Vagina (tissue), 2 donors: ENCODE measurements at places on chromosomes 4 and X.

DNA sequence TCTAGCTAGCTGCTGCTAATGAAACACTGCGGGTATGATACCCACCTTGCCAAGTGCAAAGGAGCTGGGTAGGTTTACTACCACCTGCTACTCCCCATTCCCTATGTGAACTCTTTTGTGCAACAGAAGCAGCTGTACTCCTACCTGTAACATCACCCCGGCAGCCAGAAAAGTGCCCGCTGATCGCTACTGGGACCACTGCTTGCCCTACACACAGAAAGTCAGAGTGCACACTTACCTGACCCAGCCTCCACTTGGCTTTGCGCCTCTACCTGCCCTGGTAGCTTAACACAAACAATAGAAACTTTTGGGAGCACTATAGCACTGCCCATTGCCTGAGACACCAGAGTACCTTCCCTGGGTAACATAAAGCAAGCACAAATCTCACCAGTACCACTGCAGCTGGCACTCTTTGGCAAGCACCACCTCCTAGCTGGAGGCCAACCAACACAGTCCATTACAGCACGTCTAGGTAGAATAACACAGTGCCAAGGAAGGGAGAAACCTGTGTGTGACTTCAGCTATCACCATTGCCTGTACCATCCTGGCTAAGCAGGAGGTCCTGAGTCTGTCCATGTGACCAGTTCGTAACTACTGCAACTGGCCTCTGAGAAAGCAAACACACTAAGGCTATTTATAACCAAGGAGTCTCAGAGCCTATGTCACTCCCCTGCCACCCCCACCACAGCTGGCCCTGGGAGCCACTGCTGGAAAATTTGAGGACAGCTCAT, 80.1 kb downstream of the CENPC start:
- no peak for DNase-seq

GRCh38 chr4:150572704-150573504, 9.0 kb upstream of the MAB21L2 start:
- DNase-seq: no peak

DNA sequence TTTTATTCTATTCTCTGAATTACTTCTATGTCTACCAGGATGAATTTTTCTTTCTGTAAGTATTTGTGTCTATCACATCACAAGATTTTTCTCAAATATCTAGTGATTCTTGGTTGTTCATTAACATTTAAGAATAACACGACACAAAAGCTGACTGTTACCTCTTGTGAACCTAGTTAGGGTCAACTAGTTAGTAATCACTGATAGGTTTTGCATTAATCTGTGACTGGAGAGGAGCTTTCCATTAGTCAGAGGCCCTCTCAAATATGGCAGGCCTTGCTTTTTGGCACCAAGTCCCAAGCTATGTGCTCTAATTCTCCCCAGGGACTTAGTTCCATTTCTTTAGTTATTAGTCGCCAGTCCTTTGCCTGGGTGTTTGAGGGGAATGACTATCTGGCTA, 259.2 kb downstream of the CFAP299 start:
- DNase-seq: no peak

- DNase-seq: no peak
These were observed 286.3 kb downstream of the PDGFC start for GRCh38 chr4:156685308-156685707.

GRCh38 chrX:64205441-64205734, at the start of gene AMER1:
Gene AMER1 (minus strand): TSS chrX:64205708. CDS start chrX:64193286, 12,422 bp downstream.
- DNase-seq: no peak

- DNase-seq: no peak
These were observed 3.6 kb upstream of the KLHL15 start for GRCh38 chrX:24030597-24030996.

DNA sequence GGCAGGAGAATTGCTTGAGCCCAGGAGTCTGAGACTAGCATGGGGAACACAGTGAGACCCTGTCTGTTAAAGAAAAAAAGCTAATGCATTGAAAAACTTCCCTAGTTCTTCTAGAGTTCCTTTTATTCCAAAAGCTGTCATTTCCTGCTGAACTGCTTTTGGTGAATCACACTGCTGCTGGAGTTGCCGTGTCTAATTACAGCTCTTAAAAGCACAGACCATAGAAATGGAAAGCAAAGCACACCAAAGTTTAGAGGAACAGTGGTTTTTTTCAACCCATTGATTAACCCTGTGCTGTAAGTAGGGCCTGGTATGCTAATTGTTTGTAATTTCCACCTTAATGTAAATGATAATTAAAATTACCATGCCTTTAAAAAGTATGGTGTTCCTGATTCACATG, 52.4 kb downstream of the SEPTIN11 start:
- DNase-seq: no peak

- no peak for DNase-seq
These were observed 150.3 kb upstream of the MAOA start for GRCh38 chrX:43505769-43506168.

GRCh38 chr4:24417206-24417605, 167.1 kb downstream of the DHX15 start:
- DNase-seq: no peak

DNA sequence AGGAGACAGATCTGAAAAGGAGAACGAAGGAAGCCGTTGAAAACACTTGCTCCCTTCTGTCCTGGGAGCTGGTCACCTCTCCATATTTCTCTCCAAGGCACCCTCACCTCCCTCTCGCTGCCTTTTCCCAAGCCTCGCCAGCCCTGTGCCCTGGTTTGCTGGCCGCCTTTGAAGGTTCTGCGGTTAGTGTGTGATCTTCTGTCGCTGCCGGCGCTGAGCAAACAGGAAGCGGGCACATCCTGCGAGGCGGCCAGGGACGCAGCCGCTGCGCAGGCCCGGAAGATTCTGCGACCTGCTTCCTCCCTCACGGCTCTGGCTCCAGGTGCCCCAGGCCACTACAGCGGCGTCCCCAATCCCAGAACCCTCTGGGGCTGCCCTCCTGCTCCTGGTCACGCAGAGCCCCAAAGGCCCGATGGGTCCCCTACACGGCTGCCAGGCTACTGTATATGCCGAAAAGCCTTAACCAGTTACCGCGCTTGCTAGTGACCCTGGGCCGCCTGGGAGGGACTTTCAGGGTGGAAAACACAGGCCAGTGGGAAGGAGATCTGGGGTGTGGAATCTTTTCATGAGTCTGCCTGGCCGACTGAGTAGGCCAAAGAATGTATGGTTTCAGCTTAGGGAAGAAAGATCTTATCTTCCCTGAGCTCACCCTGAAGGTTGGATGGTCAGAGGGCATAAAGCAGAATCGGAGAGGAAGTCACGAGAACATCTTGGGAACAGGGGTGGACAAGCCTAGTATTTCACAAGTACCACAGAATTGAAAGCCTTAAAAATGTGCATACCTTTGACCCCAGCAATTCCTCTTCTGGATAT, 2.3 kb upstream of the SASH3 start:
- DNase-seq: no peak

- DNase-seq: no peak
These were observed 245.0 kb upstream of the SFRP2 start for GRCh38 chr4:154033921-154034320.

- no peak for DNase-seq
These were observed 122.5 kb upstream of the TEX13D start for GRCh38 chrX:124209792-124210576.

DNA sequence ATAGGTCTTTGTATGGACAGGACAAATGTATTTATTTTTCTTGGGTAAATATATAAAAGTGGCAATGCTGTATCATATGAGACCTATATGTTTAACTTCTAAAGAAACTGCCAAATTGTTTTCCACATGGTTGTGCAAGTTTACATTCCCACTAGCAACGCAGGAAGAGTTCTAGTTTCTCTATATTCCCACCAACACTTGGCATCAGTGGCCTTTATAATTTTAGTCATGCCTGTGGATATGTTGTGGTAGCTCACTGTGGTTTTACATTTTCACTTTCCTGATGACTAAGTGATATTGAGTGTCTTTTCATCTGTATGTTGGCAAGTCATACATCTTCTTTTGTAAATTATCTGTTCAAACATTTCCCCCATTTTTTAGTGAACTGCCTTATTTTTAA, 126.0 kb downstream of the EMCN start:
- no peak for DNase-seq

DNA sequence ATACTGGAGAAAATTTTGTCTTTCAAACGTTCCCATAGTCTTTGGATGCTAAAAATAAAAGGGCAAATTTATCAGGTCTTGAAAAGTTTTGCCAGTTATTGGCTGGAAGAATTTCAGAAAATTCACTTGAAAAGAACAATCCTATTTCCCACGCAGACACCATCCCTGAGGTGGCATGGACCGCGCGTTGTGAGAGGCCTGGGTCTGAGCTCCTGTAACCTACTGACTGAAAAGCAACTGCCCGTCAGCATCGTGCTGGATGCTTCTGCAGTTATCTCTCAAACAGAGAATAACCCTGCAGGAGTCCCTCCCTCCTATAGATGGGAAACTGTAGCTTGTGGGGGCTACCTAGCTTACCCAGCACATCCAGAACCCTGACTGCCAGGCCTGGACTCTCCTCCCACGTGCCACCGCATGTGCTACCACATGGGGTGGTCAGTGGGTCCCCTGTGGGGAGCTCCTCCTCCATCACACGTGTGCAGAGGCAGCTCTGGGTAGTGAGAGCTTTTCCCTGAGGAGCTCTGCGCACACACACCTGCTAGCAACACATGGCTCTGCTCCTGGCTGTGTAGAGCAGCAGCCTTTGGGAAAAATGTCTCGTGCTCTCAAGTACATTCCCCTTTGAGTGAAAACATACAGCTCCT, 36.1 kb downstream of the NSG1 start:
- peak; percentile 72 for DNase-seq

DNA sequence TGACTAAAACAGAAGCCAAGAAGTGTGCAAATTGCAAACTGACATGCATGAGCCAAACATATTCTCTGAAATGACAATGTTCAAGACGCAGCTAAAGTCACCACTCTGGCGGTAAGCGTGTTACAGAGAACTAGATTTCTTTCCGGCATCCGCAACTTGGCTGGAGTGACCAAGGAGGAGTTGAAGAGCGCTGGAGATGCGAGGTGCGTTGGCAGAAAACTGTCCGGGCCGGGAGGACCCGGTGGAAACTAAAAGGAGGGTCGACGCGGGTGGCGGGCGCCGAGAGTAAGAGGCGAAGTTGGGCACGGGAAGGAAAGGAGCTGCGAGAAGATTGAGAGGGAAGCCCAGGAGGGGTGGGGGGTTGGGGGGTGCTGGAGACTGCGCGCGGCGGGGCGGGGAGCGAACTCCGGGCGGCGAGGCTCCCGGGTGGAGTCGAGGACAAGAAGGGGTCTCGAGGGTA, 807 bp downstream of the SEL1L3 start:
- DNase-seq: no peak

- DNase-seq: no peak
These were observed 99.5 kb upstream of the ITM2A start for GRCh38 chrX:79466636-79467035.

GRCh38 chr4:10035130-10035529, 13.8 kb upstream of the SLC2A9 start:
- DNase-seq: no peak

- DNase-seq: peak; percentile 74
These were observed 166.5 kb downstream of the PJA1 start for GRCh38 chrX:68998716-68999115.

GRCh38 chr4:10385994-10386394, 71.2 kb downstream of the ZNF518B start:
- DNase-seq: no peak

- no peak for DNase-seq
These were observed 117.9 kb upstream of the MED14 start for GRCh38 chrX:40853004-40853815.

DNA sequence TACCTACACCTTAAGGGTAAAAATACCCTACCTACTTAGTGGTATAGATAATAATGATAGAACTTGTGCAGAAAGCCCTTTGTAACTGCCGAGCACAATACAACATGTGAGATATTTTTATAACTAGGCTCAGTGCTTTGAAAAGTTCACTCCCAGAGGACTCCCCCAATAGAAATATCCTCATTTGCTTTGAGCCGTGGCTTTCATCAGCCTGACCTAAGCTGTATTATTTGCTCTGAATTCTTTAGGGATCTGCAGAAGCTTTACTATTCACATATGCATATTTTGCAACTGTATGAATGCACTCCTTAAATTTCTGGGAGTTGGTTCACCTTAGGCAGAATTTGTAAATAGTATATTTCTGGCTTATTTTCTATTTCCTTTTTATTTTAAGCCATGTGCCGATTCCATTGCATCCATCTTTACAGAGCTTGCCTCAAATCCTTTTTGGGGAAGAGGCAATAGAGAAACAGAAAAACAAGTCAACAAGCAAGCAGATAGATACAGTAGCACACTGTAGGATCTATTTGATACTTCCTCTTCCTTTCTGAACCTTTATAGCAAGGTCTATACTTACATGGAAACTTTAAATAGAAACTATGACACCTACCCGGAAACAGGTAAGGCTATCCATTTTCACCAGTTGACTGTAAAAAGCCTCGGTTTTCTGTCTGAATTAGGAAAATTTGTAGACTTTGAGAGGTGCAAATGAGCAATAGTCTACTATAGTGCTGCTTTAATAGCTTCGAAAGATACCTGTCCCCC, 242.5 kb upstream of the VCX3A start:
- no peak for DNase-seq

- DNase-seq: no peak
These were observed 2.0 kb downstream of the CHST7 start for GRCh38 chrX:46575586-46575985.

DNA sequence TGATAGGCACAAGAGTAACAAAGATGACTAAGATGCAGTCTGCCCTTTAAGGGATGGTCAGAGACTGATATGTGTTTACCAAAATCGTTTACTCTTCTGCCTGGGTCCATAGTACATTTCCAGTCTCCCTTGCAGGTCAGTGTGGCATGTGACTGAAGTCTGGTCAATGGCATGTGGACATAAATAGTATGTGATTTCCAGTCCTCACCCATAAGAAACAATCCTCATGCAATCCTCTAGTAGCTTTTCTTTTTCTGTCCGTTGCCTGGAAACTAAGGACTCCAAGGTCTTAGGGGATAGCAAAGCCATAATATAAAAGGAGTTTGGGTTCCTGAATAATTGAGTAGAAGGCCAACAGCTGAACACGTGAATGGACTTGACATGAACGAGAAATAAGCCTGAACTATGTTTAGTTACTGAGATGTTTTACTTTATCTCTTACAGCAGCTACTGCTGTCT, 1.1 kb downstream of the SLC9B2 start:
- DNase-seq: no peak

DNA sequence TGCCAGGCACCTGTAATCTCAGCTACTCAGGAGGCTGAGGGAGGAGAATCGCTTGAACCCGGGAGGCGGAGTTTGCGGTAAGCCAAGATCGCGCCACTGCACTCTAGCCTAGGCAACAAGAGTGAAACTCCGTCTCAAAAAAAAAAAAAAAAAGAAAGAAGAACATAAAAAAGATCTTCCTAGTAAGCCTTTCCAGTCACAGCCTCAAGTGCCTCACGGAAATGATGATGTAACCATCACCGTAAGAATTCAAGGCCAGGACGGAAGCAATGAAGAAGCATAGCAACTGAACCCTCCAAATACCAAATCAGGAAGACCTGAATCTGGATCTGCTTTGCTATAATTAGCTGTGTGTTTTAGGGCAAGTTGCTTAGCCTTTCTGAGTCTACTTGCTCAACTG, 28.8 kb downstream of the RBM47 start:
- no peak for DNase-seq

DNA sequence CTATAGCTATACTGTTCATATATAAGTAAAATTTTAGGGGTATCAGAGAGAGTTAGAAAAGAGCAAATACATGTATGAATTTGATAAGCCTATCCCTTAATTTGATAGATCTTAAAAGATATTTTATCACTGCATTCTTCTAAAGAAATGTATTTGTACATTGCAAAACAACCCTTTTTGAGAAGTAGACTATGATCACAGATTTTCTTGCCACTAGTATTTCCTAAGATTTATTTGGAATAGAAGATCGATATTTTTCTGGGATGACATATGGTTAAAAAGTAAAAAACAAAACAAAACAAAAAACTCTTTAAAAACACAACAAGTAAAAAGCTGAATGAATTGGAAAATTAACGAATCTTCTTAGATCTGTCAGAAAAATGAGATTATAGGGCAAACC, 27.4 kb downstream of the TET2 start:
- DNase-seq: no peak
